ENCODE measurements at places on chromosomes 4 and X.
A peak's percentile ranks its signal among the peaks of the same experiment; 100 is the strongest.

GRCh38 chr4:13981499-13981898 lies 354.0 kb upstream of the BOD1L1 start:
- DNase-seq, result no peak

GRCh38 chr4:121514443-121514842 lies 133.6 kb upstream of the QRFPR start:
- DNase-seq, result no peak

- no peak for DNase-seq
Measured at GRCh38 chr4:3342182-3342854, 49.5 kb downstream of the RGS12 start.

GRCh38 chr4:85779165-85779564 lies 304.2 kb downstream of the ARHGAP24 start:
- DNase-seq, result no peak

- no peak for DNase-seq
Measured at GRCh38 chr4:169362607-169363006, 91.9 kb upstream of the SH3RF1 start.

DNA sequence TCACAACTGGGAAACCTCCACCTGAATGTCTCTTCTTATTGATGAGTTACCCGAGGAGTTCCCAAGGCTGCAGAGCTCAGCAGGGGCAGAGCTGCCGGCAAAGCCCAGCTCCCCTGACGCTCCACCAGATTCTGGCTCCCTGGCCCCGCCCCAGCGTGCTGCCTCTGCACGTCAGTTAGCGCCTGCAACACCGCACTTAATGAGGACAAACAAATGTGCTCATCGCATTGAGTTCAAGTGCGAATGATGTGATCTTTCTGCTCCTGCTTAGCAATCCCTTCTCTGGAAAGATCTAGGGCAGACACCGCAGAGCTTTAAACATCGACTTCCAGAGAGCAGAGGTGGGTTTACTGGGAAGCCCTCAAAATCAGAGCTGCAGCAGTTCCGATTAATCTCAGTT lies 55.5 kb upstream of the FBXW7 start:
- DNase-seq, result peak; percentile 14

DNA sequence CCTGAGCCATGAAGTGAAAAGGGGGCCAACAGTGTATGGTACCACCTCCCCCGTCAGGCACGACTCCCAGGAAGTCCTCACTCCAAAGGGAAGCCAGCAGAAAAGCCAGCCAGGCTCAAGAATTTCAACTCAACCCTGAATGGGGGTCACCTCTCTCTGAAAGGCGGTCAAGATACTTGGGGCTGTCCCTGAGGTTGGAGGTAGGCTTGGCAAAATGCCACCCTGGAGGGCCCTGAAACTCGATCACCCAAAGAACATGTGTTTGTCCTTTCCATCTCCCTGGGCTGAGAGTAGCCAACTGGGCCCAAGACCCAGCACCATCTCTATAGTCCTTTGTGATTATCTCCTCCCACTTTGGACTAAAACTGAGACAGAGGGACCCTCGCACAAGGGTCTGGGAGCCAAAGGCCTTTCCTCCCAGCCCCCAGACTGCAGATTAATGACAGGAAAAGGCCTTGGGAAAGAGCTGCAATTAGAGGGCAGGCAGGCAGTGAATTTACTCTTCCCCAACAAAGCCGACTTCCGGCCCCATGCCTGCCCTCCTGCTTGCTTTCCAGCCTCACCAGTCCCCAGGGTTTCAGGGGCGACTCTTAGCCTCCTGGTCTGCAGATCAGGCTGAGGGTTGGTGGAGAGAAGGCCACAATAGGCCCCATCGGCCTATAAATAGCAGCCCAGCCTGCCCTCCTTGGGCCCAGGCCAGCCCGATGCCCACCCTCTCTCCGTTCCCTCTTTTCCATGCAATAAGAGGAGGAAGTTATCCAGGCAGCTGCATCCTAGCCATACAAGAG lies 5.6 kb downstream of the SASH3 start:
- DNase-seq, result no peak

DNA sequence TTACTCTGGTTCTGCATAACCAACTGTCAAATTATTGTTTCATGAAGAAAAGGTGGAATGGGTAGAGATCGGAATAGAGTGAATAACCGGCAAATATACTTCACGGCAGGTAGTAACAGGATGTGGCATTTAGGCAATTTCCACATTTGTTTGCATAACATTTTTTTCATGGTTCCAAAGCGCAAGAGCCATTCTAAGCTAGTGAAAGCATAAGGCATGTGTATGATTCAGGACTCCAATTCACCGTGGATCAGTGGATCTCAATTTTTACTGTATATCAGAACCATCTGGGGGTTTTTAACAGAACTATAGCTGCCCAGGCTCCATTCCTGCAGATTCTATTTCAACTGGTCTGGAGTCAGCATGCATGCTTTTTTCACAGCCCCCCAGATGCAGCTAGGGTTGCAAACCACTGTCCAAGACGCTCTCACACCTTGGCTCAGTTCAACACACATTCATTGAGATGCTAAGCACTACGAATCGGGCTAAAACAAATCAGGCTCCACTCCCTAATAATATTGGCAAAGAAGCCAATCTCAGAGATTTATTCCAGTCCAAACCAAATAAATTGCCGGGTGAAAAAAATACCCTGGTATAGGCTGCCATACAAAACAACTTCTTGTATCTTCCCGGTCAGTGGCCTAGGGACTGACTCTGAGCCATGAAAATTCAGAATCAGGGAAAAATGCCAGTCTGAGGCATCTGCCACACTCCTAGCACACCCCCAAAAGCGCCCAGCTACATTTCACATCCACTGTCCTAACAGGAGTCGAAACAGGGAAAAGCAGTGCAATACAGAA lies 30.0 kb downstream of the AFAP1 start:
- no peak for DNase-seq

DNA sequence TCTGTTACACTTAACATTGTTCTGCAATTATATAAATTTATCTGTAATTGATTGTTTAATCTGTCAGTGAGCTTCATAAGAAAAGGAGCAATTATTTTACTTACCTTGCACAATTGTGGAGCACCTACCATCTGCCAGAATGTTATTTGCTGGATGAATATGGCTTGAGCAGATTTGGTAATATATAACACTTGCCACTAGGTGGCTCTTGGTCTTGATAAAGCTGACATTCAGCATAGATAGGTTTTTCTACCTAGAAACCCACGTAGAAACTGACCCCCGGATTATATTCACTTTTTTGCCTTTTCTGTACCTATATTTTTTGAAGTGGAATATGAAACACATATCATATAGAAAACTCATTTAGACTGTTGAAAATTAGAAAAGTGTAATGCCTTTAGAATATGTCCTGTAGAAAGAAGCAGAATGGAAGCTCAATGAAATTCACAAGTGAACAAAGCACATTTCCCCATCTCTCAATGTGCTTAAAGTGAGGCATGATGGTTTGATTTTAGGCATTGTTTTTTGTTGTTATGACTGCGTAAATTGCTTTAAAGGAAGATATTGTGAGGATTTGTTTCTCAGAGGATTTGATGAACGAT lies 9.5 kb downstream of the RBPJ start:
- DNase-seq, result no peak

DNA sequence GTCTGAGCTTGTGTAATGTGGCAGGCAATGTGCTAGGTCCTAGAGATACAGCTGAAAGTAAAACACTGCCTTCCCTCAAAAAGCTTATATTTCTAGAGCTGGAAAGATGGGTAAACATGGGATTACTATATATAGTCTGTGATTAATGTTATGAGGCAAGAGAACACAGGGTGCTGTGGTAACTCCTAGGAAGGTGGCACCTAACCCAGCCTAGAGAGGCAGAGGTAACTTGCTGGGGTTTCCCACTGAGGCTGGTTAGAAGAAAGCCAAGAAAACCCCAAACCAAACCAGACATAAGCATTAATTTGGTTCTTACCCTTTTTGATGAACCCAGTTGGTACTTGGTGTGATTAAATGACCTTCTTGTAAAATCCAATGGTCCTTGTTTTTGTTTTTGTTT lies 315.0 kb downstream of the PPP1R2C start:
- DNase-seq, result no peak

DNA sequence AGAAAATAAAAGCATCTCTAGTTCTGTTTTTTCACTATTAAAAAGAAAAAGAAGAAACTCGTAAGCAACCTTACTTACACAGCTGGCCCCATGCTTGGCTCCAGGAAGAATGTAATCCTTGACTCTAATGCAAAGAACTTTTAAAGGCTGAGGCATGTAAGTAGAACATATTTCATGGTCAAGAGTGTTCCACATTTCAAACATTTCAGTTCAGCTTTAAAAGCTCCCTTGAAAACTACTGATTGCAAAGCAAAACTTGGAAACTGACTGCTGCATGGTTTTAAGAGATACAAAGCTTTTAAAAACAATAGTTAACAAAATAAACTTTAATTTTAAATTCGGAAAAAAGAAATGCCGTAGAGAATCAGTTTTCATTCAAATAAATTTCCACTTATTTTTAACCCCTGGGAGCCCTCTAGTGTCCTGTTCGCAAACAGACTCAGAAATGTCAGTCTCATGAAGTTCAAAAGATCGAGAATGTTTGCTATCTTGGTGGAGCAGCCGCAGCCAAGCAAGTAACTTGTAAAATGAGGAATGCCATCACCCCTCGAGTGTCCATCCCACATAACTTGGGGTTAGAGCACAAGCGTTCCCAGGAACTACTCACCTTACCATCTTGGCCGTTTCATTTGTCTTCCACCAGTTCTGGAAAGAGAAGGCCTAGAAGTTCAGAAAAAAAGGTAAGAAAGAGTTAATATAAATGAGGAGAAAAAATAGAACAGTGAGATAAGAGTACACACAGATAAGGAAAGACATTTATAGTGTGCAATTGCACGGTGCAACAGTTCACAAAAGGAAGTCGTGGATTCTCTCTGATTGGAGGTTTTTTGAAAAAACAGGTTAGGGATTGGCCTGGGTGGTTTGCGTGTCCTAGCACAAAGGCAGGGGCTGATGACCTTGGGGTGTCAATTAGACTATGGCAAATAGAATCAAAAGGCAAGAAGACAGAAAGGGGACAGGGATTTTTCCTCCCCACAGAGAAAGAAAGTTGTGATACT lies at the start of gene GASK1B:
Gene GASK1B, minus strand, starts transcription at position 765 of the 998 bp plus-strand sequence. CDS start 1,650 bp downstream, outside the sequence.
- no peak for DNase-seq

- DNase-seq, result no peak
Measured at GRCh38 chrX:112355931-112356330, 273.4 kb upstream of the TRPC5 start.

- no peak for DNase-seq
Measured at GRCh38 chr4:71553605-71554004, 214.8 kb downstream of the SLC4A4 start.

GRCh38 chr4:156238171-156238570 lies 284.5 kb upstream of the CTSO start:
- no peak for DNase-seq

DNA sequence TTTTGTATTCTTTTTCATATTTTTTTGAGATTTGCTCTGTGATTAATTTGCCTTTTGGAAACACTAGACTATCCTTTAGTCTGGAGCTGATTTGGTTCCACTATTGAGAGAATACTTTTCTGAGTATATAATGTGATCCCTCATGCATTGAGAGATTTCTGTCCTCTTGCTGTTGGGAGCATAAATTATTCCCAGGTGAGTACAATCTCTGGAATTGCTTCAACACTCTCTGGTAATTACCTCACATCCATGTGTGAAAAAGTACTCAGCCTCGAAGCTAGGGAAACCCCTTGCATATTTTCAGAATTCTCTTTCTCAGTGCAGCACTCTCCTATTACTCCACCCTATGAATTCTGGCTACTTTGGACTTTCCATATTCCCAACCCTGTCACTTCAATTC lies 550.0 kb downstream of the RAPGEF2 start:
- DNase-seq, result no peak

DNA sequence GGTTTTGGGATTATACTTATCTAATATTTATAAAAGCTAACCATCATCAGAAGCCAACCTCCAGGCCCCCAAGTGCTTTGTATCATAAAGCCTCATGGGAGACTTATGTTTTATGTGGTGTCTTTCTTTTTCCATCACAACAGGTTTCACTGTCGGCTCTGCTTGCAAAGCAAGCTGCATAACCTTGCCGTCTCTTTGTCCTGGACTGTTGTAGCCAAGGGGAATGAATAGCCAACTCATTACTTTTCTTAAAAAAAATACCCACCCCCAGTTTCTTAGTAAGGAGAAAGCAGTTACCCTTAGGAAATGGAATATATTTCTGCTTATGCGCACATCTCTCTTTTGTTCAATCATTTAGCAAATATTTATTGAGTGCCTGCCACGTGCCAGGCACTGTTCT lies 40.7 kb downstream of the FAM184B start:
- DNase-seq, result no peak

DNA sequence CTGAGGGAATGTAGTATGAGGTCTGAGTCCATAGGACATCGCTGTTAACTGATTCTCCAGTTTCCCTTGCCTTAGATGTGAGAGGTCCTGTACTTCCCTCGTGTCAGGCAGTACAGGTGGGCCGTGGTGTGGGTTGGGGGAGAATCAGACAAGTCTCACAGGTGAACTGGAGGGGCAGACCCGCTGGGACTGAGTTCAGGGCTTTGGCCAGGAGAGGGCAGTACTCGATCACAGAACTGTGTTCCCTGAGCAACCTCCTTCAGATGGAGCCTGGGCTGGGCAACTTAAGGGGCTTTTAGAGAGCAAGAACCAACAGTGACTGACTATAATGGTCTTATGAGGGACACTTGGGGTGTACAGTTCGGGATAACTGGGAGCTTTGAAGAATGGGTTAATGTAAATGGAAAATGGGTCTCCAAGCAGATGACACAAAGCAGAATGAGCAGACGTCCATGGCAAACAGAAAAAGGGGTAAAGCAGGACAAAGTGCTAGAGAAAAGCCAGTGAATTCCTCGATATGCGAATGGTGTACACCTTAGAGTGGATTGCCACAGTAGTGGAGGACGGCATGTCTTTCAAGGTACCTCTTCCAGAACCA lies 83.6 kb downstream of the CCNG2 start:
- DNase-seq, result peak; percentile 30

DNA sequence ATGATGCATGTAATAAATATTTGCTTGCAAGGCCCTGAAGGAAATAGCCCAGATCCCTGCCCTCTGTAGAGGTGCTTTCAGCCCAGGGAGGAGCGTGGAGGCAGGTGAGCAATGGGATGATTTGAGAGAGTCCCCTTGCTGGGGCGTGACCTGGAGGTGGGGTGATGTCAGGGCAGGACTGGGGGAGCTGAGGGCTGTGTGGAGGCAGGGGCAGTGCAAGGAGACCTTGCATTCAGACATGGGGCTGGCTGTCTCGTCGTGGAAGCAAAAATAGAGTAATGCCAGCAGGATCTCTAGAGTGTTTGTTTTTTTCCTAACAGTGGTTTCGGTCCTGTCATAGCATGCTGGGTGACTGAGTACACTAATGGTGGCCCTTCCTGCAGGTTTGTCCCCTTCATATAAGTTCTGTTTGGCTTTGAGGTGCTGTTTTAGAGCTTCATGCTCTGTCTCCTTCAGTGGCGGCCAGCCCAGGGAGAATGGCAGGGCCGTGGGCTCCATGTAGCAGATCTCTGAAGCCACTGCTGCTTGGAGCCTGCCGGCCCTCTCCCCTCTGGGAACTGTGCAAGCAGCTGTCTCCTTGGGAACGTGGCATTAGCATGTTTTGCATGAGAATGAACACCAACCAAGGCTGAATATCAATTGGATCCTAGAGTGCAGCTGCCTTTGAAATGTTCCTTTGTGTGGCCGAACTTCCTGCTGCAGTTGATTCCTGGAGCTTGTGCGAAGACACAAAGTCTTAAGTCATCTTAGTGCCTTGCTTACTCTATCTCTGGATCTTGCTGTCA lies 39.3 kb upstream of the CLDN34 start:
- DNase-seq, result no peak

Data from ovary (tissue), 10 donors.